ENCODE measurements at places on chromosomes 1 and 21. TPM values are rescaled to one million over a fixed set of nuclear protein-coding genes. Genes with fewer than 3 reads are reported as not detected.

The AMY1C gene
- not detected for total RNA-seq

The PCSK9 gene
- total RNA-seq: 2.5 TPM

The EGLN1 gene
- total RNA-seq: 31.2 TPM

The PPM1J gene
- 0.63 TPM for total RNA-seq

The GRIK3 gene
- not detected for total RNA-seq

The LCK gene
- not detected for total RNA-seq

The NBPF4 gene
- total RNA-seq: not detected

The OTUD7B gene
- 41.7 TPM for total RNA-seq

The DNASE2B gene
- total RNA-seq: not detected

The CXADR gene
- total RNA-seq: 2.0 TPM

The KRTAP11-1 gene
- total RNA-seq: not detected

The LEFTY2 gene
- total RNA-seq: not detected

The IRF6 gene
- 3.1 TPM for total RNA-seq

The FALEC gene
- not detected for total RNA-seq

The LYPD8 gene
- total RNA-seq: not detected

The SLC44A5 gene
- total RNA-seq: not detected

The HSD17B7 gene
- total RNA-seq: 8.4 TPM

The WLS gene
- total RNA-seq: 27.3 TPM

The TFF2 gene
- total RNA-seq: not detected

The UTS2 gene
- not detected for total RNA-seq

The NR5A2 gene
- total RNA-seq: 11.5 TPM

The SPATA1 gene
- 0.41 TPM for total RNA-seq

The CCDC181 gene
- 3.1 TPM for total RNA-seq

The THEMIS2 gene
- total RNA-seq: 2.0 TPM

The TDRD5 gene
- not detected for total RNA-seq

The VSIG8 gene
- not detected for total RNA-seq

The DYNLT5 gene
- total RNA-seq: 1.4 TPM

The KDM5B gene
- 56.4 TPM for total RNA-seq

The LRRC38 gene
- total RNA-seq: not detected

The RNF186 gene
- total RNA-seq: not detected

The PGLYRP3 gene
- not detected for total RNA-seq

The C2CD4D gene
- not detected for total RNA-seq

The CELA3B gene
- total RNA-seq: not detected

The PTGFRN gene
- 67.5 TPM for total RNA-seq

The FYB2 gene
- not detected for total RNA-seq

The IQCC gene
- total RNA-seq: 0.41 TPM

The PSRC1 gene
- total RNA-seq: 19.0 TPM

The EIF4G3 gene
- total RNA-seq: 58.6 TPM

The TMEM79 gene
- 1.4 TPM for total RNA-seq

The SF3B4 gene
- 24.9 TPM for total RNA-seq

The ANKRD65 gene
- 2.4 TPM for total RNA-seq

The RAB7B gene
- 7.4 TPM for total RNA-seq

The DRAXIN gene
- 2.4 TPM for total RNA-seq

The HHIPL2 gene
- total RNA-seq: 0.18 TPM

The CTTNBP2NL gene
- 24.4 TPM for total RNA-seq

The CLCA1 gene
- total RNA-seq: not detected

The IL20 gene
- total RNA-seq: not detected

The SPATA45 gene
- total RNA-seq: not detected

The SH3BP5L gene
- total RNA-seq: 20.2 TPM

The C8B gene
- not detected for total RNA-seq

The LCE2B gene
- not detected for total RNA-seq

The SPRR2A gene
- not detected for total RNA-seq

The ADGRL2 gene
- total RNA-seq: 104 TPM

The TRIM46 gene
- 5.2 TPM for total RNA-seq

The FMO1 gene
- 7.8 TPM for total RNA-seq

The TSSK3 gene
- total RNA-seq: 2.3 TPM

The CD53 gene
- total RNA-seq: not detected

Data from fibroblast of the aortic adventitia (primary cell).